Substantia nigra (tissue), 51 donors: ENCODE measurements at places on chromosomes 4 and X.

GRCh38 chr4:125140966-125141495 lies 173.7 kb upstream of the FAT4 start:
- no peak for DNase-seq

GRCh38 chr4:37383579-37384229 lies 139.2 kb downstream of the NWD2 start:
- no peak for DNase-seq

DNA sequence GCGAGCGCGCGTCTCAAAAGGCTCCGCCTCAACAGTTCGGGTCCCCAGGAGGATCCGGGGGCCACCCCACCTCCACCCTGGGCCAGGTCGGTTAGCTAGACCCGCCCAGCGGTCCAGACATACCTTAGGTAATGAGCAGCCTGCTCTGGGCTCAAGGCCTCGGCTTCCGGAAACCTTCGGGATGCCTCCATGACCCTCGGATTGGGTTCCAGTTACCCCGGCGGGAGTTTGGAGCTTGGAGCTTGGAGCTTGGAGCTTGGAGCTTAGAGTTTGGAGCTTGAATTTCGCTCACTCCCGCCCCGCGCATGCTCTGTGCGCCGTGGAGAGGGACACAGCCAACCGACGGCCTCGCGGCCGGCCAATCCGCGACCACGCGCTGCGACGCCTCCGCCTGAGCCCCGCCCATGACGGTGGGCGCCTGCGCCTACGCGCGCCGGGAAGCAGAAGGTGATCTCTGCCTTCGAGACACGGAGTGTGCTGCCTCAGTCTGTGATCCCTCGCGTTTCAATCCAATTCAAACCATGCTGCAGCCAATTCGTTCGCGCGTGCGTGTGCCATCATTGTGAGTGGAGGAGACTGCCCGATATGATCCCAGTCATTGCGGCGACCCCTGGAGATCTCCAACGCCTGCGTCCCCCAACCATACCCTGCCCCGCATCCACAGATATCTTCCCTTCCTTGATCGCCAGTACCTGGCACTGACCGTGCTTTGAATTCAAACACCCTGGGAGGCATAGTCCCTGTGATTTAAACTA lies at the start of gene ERCC6L:
Gene ERCC6L (minus strand): TSS at position 307 of the 755 bp plus-strand sequence. CDS start 116 bp downstream, at position 191.
- peak; percentile 74 for DNase-seq

GRCh38 chrX:15416133-15416993 lies 32.1 kb upstream of the VEGFD start:
- no peak for DNase-seq

- DNase-seq, result peak; percentile 8
Observed at GRCh38 chr4:151324752-151325110, 674 bp downstream of the SH3D19 start.

DNA sequence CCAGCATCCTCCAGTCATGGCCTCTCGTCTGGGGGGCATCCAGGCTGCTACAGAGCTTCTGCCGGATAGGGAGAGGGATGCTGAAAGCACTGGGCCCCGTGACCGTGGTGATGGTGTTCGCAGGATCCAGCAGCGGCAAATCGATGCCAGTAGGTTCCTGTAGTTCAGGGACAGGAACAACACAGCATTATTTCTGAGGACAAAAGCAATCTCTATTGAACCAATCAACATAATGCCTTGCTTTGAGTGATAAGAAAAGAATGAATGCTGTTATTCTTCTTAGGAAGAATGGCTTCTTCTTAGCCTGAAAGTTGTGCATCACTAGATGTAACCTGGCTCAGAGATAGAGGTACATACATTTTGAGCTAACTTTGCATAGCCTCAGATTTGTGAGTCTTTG lies 378.6 kb downstream of the UNC5C start:
- peak; percentile 23 for DNase-seq

DNA sequence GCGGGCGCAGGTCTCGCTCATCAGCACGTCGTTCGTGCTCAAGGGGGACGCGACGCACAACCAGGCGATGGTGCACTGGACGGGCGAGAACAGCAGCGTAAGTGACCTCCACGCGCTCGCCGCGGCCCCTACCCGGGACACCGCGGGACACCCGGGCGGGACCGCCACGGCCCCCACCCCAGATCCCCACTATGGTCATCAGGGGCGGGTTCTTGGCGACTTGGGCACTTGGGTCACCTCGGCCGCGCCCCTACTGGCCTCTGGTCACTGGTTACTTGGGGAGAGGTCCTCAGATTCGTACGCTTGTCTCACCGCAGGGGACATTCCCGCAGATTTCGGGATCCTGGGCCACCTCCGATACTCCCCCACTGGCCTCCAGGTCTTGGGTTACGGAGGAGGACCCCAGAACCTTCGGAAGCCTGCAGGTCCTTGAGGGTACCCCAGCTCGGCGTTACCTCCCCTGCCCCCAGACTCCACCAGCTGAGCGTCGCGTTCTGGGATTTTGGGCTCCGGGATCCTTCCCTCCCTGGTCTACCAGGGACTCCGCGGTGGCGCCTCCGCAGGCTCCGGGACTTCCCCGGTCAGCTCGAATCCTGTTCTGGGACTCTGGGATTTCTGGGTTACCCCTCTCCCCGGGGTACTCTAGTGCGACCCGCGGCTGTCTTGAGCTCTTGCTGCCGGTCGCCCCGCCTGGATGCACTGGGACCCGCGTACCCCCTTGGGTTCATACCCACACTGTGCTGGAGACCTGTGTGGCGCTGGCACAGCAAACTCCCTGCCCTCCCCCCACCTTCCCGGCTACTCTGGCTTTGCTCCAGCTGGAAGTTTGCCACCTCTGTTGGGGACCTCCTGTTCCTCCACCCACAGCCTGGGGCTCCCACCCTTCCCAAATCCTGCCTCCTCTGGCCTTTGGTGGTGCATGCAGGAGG lies 956 bp downstream of the SORCS2 start:
- no peak for DNase-seq
